Cerebellum (tissue), 4 donors: ENCODE measurements at places on chromosomes 6 and 20. TPM values are rescaled to one million over a fixed set of nuclear protein-coding genes. Genes with fewer than 3 reads are reported as not detected.

RAB22A gene
- 26.9 TPM for total RNA-seq

PHF1 gene
- total RNA-seq: 18.6 TPM

EYA4 gene
- total RNA-seq: 2.4 TPM

MAFB gene
- total RNA-seq: 4.0 TPM

ZFP64 gene
- 12.9 TPM for total RNA-seq

CTCFL gene
- not detected for total RNA-seq

GRCh38 chr20:23637282-23638221, at the start of gene CST3:
CST3 (minus strand) TSS chr20:23637955; CDS start chr20:23637862, 93 bp downstream.
- DNase-seq: peak; percentile 77

GRCh38 chr6:146962329-146962728, 241.9 kb upstream of the STXBP5 start:
- DNase-seq: peak; percentile 12

DNA sequence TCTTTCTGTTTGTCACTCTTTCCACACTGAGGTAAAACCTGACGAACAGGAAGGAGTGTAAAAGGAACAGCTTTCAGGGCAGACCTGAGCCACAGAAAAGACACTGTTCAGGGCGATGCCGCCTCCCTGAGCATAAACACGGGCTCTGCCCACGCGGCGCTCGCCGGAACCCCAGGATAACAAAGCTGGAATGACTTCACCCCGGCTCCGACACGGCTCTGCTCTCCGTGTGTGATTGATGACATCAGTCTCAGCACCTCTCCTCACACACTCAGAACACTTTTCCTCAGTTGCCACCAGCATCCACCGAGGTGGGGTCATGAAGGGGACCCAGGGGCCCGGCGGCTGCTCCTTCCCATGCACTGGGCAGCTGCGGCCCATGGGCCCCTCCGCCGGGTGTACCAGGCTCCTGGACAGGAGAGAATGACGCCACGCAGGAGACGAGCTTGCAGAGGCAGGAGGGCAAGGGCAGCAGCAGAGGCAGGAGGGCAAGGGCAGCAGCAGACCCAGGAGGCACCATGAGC, 43.6 kb downstream of the DLL1 start:
- no peak for DNase-seq

DNA sequence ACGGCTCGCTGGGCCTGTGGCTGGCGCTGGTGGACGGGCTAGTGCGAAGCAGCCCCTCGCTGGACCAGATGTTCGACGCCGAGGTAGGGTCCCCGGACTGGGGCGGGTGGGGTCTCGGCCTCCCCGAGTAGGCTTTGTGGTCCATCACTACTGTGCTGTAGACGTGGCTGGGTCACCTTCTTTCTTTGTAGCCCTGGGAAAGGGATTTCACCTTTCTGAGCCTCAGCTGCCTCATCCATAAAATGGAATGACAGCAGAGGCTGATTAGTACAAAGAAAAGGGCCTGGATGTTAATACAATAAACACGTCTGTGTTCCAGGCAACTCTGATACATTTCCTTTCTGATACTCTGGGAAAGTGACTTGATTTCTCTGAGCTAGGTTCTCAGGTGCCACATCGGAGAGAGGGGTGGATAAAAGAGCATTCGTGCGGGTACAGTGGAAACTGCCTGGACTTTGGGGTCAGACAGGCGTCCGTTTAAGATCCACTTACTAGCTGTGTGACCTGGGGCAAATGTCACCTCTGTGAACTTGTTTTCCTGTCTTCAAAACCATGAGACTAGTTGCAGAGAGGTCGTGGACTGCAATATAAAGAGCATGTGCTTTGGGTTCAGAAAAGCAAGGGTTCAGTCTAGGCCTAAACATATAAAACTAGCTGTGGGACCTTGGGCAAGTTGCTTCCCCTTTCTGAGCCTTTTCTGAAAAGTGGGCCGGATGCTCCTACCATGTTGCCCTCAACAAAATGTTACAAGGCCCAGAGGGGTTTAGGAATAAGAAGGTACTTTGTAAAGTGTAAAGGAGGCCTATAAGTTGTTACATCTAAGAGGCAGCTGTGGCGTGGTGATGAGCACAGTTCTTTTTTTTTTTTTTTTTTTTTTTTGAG, 896 bp downstream of the SYS1 start:
- DNase-seq: no peak

GRCh38 chr6:69784595-69785377, 12.0 kb downstream of the LMBRD1 start:
- DNase-seq: no peak

DNA sequence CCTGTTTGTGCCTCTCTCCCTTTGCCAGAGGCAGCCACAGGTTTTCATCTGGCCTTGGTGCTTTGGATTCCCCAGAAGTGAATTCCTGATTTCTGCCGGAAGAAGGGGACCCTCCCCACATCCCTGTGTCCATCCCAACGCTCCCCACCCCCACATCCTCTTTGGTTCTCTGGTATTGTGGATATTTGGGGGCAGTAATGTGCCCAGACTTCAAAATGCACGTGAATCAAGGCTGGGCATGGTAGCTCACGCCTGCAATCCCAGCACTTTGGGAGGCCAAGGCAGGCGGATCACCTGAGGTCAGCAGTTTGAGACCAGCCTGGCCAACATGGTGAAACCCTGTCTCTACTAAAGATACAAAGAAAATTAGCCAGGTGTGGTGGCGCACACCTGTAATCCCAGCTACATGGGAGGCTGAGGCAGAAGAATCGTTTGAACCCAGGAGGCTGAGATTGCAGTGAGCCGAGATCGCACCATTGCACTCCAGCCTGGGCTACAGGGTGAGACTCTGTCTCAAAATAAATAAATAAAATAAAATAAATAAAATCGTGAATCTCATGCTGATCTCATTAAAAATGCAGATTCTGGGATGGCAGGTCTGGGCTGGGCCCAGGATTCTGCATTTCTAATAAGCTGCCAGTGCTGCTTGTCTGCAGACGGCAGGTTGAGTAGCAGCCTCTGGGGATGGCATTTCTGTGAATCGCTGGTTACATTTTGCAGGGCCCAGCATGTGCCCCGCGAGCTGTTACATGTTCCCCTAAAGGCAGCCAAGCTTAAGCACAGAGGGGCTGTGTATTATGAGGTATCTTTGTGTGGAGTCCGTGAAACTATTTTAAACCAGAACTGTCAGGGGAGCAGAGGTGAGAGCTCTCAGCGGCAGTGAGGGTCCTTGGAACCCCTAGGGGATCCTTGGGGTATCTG, 49.0 kb downstream of the SYNJ2 start:
- no peak for DNase-seq

GRCh38 chr20:6884114-6884513, 116.6 kb downstream of the BMP2 start:
- DNase-seq: no peak

DNA sequence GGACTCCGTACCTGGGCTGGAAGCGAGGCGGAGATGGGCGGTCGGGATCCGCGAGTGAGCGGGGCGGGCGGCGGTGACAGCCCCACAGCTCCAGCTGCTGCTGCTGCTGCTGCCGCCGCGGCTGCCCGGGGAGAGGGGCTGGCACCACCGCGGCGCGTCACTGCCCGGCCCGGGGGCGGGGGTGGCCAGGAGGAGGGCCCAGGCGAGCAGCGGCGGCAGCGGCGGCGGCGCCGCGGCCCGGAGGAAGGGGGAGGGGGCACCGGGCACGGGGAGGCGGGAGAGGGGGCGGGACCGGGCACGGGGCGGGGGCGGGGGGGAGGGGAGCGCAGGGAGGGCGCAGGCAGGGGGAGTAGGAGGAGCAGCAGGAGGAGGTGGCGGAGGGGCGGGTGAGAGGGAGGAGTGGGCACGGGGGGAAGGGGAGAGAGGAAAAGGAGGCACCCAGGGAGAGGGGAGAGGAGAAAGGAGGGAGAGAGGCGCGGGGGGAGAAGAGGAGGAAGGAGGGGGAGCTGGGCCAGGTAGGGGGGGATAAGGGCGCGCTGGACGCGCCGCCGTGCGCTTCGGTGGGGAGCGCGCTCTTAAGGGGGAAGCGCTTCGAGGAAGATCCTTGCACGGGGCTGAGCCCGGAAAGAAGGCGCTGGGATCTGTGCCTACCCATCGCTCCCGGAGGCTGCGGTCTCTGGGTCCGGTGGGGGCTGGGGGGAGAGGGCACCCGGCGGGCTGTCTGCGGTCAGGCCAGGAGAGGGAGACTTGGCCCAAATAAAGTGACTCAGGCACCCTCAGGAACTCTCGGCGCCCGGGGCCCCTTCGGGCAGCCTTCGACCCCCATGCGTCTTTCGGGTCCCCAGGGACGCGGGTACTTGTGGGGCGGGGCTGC, 101.5 kb downstream of the NOL4L start:
- no peak for DNase-seq

- DNase-seq: no peak
Measured at GRCh38 chr6:26121141-26122004, 34.1 kb downstream of the HFE start.

DNA sequence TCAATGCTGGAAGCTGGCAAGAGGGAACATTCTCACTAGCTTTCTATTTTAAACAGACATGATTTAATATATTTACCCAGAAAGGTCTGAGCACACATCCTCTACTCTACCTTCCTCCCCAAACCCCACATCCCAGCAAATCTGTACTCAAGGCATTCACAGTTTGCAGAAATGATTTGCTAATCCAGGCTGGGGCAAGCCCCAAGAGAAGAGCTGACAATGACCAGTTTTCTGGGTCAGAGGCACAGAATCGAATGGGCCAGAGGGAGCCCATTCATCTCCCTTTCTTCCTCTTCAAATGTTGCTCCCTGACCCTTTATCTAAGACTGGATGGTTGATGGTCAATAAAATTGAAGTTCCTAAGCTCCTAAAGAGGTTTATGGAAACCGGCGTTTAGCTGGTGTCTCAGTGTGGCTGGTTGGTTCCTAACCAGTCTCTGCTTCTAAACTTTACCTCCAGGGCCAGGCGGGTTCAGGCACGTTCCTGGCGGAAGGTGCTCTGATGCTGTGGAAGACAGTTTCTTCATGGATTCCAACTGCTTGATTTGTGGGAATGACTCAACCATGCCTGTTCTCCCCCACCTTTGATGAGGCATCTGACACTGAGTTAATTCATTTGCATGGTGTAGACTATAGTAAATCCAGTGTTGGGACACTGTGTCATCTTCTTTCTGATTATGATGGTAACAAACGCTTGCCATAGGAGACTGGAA, 96.4 kb upstream of the IYD start:
- DNase-seq: no peak

DNA sequence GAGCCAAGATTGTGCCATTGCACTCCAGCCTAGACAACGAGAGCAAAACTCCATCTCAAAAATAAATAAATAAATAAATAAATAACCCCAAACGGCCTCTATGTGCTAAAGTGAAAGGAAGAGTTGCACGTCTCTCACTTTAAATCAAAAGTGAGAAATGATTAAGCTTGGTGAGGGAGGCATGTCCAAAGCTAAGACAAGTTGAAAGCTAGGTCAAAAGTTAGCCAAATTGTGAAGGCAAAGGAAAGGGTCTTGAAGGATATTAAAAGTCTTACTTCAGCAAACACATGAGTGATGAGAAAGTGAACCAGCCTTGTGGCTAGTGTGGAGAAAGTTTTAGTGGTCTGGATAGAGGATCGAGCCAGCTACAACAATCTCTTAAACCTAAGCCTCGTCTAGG, 14.3 kb downstream of the ZBP1 start:
- DNase-seq: no peak

DNA sequence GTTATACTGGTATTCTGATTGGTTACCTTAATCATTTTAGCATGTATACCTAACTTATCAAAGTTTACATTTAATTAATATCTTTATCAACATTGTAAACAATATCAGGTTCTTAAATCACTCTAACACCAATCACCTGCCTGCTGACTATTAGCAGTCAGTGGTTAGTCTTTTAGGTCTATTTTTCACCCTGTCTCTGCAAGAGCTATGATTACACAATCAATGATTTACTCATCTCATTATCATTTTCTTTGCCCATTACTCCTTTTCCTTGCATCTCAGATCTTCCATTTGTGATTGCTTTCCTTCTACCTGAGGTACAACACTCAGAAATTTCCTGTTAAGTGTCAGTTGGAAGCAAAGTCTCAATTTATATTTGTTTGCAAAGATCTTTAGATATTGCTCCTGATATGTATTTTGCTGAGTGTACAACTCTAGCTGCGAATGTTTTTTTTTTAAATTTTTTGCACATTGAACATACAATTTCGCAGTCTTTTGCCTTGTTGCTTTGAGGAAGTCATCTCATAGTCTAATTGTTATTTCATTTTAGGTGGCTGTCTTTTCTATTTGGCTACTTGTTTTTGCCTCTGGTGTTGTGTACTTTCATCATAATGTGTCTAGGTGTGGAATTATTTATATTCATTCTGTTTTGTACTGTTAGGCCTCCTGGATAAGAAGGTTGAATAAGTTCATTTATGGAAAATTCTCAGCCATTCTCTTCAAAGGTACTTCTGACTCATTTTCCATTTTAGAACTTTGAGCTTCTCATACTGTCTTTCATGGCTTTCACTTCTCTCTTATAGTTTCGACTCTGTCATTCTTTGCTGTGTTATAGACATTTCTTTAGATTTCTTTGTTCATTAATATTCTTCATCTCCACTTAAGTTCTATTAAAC, 104.9 kb upstream of the CEP162 start:
- DNase-seq: no peak

- no peak for DNase-seq
Measured at GRCh38 chr6:69985180-69985579, 118.8 kb downstream of the COL19A1 start.

- DNase-seq: no peak
Measured at GRCh38 chr6:164008902-164009301, 594.4 kb downstream of the QKI start.

DNA sequence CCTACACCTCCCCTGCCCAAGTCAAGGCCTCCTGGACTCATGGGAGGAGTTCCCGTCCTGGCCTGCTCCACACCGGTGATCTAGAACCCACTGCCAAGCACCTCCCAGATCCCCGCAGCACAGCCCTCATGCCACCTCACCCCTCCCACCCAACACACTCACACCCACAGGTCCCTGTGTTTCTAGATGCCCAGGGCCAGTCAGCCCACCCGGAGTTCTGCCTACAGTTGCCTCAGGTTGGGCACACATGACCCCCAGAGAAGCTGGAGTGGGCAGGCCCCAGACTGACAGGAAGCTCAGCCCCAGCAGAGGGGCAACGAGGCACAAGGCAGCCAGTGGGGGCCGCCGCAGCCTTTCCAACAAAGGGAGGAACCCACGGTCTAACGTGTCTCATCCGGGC, 29.6 kb downstream of the RRBP1 start:
- DNase-seq: no peak

GRCh38 chr20:10542442-10542841, 107.3 kb downstream of the SLX4IP start:
- no peak for DNase-seq

- no peak for DNase-seq
Measured at GRCh38 chr6:23282252-23283021, 713.1 kb downstream of the HDGFL1 start.

- DNase-seq: no peak
Measured at GRCh38 chr20:32115211-32115767, 5.8 kb downstream of the TM9SF4 start.
